ENCODE measurements at places on chromosomes 2 and 18. TPM values are rescaled to one million over a fixed set of nuclear protein-coding genes. Genes with fewer than 3 reads are reported as not detected.
A peak's percentile ranks its signal among the peaks of the same experiment; 100 is the strongest.

HOXD8 gene
- total RNA-seq = 25.8 TPM

GKN2 gene
- not detected for total RNA-seq

POTEC gene
- not detected for total RNA-seq

DNA sequence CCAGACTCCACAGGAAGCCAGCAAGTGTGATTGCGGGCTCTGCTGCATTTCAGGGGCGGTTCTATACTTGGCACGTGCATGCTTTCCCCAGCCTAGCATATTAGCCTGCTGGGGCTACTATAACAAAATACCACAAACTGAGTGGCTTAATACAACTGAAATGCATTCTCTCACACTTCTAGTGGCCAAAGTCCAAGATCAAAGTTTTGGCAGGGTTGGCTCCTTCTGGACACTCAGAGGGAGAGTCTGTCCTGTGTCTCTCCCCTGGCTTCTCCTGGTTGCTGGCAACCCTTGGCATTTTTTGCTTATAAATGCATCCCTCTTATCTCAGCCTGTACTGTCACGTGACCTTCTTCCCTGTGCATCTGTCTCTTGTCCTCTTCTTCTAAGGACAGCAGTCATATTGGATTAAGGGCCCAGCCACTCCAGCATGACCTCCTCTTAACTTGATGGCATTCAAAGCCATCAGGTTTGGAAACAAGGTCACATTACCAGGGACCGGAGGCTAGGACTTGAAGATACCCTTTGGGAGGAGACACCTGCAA lies 138.7 kb downstream of the RNF152 start:
- H3K4me1 ChIP-seq = no peaks in the 10 kb centered on the region
- H3K36me3 ChIP-seq = no peaks in the 10 kb centered on the region
- no peak for DNase-seq
- no peaks in the 10 kb centered on the region for H3K27me3 ChIP-seq
- H3K4me3 ChIP-seq = no peak overlapping the region
- H3K27ac ChIP-seq = no peak overlapping the region

- H3K36me3 ChIP-seq = no peaks in the 10 kb centered on the region
- no peaks in the 10 kb centered on the region for H3K27me3 ChIP-seq
- H3K27ac ChIP-seq = no peak overlapping the region
- no peak overlapping the region for H3K4me3 ChIP-seq
- no peak for DNase-seq
- no peaks in the 10 kb centered on the region for H3K4me1 ChIP-seq
Measured at GRCh38 chr2:101349893-101350662, 37.2 kb downstream of the CREG2 start.

- H3K36me3 ChIP-seq = no peaks in the 10 kb centered on the region
- H3K4me1 ChIP-seq = no peaks in the 10 kb centered on the region
- H3K27ac ChIP-seq = no peak overlapping the region
- H3K4me3 ChIP-seq = no peak overlapping the region
- no peaks in the 10 kb centered on the region for H3K27me3 ChIP-seq
- no peak for DNase-seq
Measured at GRCh38 chr2:75053484-75054112, 95.2 kb downstream of the POLE4 start.

DNA sequence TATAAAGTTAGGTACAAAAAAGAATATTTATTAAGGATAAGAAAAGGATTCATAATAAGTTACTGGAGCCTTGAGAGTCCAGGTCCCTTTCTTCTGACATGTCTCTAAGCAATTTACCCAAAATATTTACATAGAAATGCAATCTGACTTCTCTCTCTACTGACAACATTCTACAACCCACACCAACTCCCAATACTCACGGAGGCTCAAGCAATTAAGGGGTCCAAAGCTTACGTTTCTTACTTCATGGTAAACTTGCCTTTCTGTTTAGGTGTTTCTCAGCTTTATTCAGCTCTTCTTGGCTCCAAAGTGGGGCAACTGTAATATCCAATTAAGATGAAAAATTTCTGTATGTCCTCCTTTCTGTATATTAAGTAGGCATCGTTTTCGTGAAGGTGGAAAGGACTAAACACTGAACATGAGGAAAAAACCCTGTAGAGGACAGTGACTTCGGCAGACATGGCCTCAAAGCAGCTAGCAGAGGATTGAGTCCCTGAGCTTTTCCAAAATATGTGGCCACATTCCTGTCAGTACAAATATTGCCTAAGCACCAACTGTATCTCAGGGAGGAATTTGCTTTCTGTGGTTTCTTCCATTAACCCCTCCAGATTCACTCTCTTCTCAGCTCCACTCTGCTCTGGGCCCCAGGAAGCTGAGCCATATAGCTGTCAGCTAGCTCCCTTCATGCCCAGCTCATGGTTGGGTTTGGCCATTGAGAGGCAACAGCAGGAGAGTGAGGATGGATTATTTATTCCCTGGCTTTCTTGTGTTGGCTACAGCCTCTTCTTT lies 67.9 kb upstream of the GLS start:
- H3K4me1 ChIP-seq = no peaks in the 10 kb centered on the region
- H3K4me3 ChIP-seq = no peak overlapping the region
- no peaks in the 10 kb centered on the region for H3K36me3 ChIP-seq
- no peaks in the 10 kb centered on the region for H3K27me3 ChIP-seq

DNA sequence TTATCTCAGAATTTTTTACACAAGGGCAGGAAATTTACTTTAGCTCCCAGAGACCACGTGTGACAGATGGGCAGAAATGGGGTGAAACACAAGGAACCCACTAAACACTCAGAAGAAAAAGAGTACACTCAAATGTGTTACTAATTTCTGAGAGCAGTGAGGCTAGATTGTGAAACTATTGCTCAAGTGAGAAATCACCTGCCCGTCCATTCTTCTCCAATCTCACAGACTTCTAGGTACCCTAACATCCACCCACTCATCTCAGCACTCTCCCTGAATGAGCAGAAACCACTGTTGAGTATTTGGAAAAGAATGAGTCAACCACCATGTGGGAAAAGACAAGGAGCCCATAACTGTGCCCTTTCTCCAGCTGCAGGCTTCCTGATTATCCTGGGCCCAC lies 293.0 kb upstream of the CDH2 start:
- no peak overlapping the region for H3K4me3 ChIP-seq
- DNase-seq = no peak
- H3K27me3 ChIP-seq = no peaks in the 10 kb centered on the region
- no peaks in the 10 kb centered on the region for H3K36me3 ChIP-seq
- H3K27ac ChIP-seq = no peak overlapping the region
- H3K4me1 ChIP-seq = no peaks in the 10 kb centered on the region

GRCh38 chr18:24986666-24987302 lies 365.2 kb downstream of the ZNF521 start:
- no peak for DNase-seq
- H3K27me3 ChIP-seq = no peaks in the 10 kb centered on the region
- H3K36me3 ChIP-seq = no peaks in the 10 kb centered on the region
- H3K27ac ChIP-seq = peak overlapping the region; percentile 49
- no peak overlapping the region for H3K4me3 ChIP-seq

Measured in uterus (tissue), 4 donors.